Hair follicle dermal papilla cell (primary cell): ENCODE measurements at places on chromosomes 6 and 20. TPM values are rescaled to one million over a fixed set of nuclear protein-coding genes. Genes with fewer than 3 reads are reported as not detected.

Gene ABHD16B
- total RNA-seq = not detected in 2 replicates

Gene IL17A
- not detected in 2 replicates for total RNA-seq

Gene TRIM31
- total RNA-seq = not detected in 2 replicates

Gene ADGB
- total RNA-seq = not detected in 2 replicates

Gene ELOVL2
- total RNA-seq = 0.65 and 0.85 TPM in 2 replicates

Gene TFAP2C
- 39.9 and 51.4 TPM in 2 replicates for total RNA-seq

Gene COL9A3
- total RNA-seq = 0.24 TPM in 1 of 2 replicates, not detected in the other

Gene ADA
- total RNA-seq = 29.9 and 37.2 TPM in 2 replicates

Gene QKI
- total RNA-seq = 182 and 224 TPM in 2 replicates

Gene GRIK2
- 1.3 and 1.5 TPM in 2 replicates for total RNA-seq

Gene CDSN
- not detected in 2 replicates for total RNA-seq

Gene MGME1
- total RNA-seq = 6.6 and 10.1 TPM in 2 replicates

Gene POU3F2
- not detected in 2 replicates for total RNA-seq

Gene LAMA2
- 114 and 134 TPM in 2 replicates for total RNA-seq

Gene FAM83C
- total RNA-seq = under 0.01 TPM in 1 of 2 replicates, not detected in the other

Gene CHD6
- 30.5 and 38.0 TPM in 2 replicates for total RNA-seq

Gene RAB44
- total RNA-seq = under 0.01 TPM in 1 of 2 replicates, not detected in the other

Gene PIGT
- total RNA-seq = 51.0 and 63.4 TPM in 2 replicates

Gene PI3
- total RNA-seq = not detected in 2 replicates

Gene FAM209B
- total RNA-seq = 0.36 TPM in 1 of 2 replicates, not detected in the other

Gene SLC16A10
- 0.81 TPM in 1 of 2 replicates, not detected in the other for total RNA-seq

Gene GSTA2
- not detected in 2 replicates for total RNA-seq

Gene SLC17A3
- total RNA-seq = not detected in 2 replicates

Gene KHDC1L
- 1.1 TPM in 1 of 2 replicates, not detected in the other for total RNA-seq

Gene ADGRF5
- under 0.01 TPM in 2 replicates for total RNA-seq

Gene EMILIN3
- 0.12 and 0.16 TPM in 2 replicates for total RNA-seq

Gene UBE2C
- 2.3 and 4.5 TPM in 2 replicates for total RNA-seq

Gene ANGPT4
- under 0.01 TPM in 2 replicates for total RNA-seq

Gene GLP1R
- not detected in 2 replicates for total RNA-seq

Gene MYLK4
- total RNA-seq = 0.81 and 0.85 TPM in 2 replicates

Gene THBD
- 9.6 and 14.6 TPM in 2 replicates for total RNA-seq

Gene MPIG6B
- not detected in 2 replicates for total RNA-seq

Gene TRIM15
- total RNA-seq = not detected in 2 replicates
